ENCODE measurements at places on chromosomes 2 and 18.

DNA sequence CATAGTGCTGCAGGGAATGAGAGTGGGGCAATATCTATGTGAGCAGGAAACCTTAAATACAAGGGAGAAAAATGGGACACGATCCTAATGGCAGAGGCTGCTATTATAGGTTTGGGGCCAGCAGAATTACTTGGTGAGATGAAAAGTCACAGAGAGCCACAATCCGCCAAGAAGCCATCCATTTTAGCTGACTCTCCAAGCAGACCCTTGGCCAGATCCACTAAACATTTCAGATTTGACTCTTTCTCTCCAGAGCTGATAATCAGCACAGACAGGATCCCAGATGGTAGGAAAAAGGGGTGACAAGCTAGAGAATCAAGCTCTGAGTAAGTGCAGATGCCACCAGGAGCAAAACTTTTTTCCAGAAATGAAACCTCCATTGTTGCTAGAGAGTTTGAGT, 61.5 kb downstream of the MAPK4 start:
- no peak for DNase-seq

- no peak for DNase-seq
Observed at GRCh38 chr18:6414118-6414722, 491 bp downstream of the L3MBTL4 start.

DNA sequence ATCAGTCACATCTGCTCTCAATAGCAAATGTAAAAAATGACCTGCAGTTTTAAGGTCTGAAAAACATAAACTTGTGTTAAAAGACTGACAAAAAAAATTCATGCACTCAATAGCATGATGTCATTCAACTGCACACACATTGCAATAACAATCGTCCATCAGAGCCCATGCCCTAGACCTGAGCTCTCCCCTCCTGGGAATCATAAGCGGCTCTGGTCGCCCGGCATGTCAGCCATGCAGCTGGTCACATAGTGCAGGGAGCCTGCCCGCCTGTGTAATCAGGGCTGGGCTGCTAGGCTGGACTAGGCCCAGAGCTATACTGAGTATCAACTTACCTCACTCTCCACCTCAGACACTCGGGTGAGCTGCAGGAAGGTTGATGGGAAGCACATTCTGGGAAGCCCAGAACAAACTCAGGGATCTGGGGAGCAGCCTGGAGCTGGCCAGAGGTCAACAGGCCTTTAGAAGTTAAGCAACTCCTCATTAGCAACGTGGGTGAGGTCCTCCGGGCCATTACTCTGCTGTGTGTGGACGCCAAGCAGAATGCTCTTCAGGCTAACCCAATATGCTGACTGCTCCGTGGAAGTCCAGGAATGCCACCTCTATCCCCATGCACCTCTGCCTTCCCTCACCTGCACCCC, 165.5 kb downstream of the TTC32 start:
- DNase-seq, result no peak

- DNase-seq, result no peak
Observed at GRCh38 chr2:173462892-173463840, 108.5 kb downstream of the CDCA7 start.

GRCh38 chr18:8584798-8585197, 24.4 kb upstream of the RAB12 start:
- no peak for DNase-seq

GRCh38 chr2:101766871-101767739, 69.6 kb downstream of the MAP4K4 start:
- no peak for DNase-seq

DNA sequence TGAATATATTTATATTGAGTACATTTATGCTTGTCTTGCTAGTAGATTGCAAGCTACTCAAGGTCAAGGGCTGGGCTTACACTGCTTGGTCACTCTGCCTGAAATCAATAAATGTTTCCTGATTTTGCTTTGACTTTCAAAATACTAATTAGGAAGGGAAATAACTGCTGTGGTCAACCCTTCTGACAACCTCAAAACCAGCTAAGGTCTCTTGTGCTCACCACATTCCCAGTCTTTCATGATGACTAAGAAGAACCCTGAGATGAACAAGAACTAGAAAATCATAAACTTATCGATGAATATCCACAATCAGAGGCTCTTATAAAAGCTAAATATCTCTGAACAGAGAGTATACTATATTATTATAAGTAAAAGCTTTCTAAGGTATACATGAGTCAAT, 33.3 kb downstream of the ABCB11 start:
- no peak for DNase-seq

GRCh38 chr2:136112317-136113208, 5.4 kb downstream of the CXCR4 start:
- DNase-seq, result no peak

DNA sequence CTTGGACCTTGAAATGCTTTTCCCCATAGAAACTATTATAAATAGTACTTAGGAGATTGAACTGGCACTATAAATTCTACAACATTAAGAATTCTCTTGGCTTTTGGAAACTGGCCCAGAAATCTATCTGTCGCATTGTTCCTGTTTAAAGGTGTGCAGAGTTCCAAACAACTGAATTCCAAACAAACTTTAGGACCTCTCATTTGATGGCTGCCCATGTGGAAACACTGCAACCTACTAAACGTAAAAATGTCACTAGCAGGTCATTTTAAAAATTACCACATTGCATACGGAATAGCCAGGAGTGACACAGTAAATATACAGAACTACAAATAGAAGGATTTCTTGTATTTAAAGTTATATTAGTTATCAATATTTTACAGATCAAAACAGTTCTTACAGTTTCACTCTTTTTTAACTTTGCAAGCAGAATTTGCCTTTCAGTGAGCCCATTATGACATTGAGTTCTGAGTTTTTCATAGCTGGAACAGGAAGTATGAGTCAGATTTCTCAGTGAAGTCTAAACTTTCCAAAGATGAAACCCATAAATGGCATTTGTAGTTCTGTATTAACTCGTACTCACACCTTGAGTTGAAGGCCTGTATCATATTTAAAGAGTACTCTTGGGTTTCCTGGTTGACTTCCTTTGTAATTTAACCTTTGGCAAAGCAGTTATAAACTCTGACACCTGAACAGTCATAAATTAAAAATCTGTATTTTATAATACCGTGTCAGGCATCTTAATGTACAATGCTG, 142.3 kb upstream of the BOD1L2 start:
- no peak for DNase-seq

- no peak for DNase-seq
Observed at GRCh38 chr2:239265681-239266433, 135.0 kb downstream of the HDAC4 start.

- DNase-seq, result no peak
Observed at GRCh38 chr2:188415754-188416083, 124.0 kb downstream of the GULP1 start.

- DNase-seq, result no peak
Observed at GRCh38 chr18:55407191-55407590, 180.8 kb downstream of the TCF4 start.

DNA sequence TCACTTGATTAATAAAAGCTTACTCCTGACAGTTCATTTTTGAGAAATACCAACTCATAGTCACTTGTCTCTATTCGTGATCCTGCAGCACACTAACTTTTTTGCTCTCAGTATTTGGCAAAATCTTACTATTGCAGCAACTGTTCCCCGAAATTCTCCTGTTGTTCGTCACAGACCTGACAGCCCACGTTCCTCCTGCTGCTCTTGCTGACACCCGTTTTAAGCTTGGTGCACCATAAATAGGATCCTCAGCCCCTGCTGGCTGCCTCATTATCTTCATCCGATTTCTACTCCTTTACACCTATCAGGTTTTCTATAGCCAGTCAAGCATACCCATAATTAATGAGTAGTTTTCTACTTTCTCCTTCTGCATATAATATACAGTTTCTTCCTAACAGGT, 368.8 kb downstream of the PLCL1 start:
- DNase-seq, result no peak

Data from activated CD4-positive, alpha-beta T cell treated with anti-CD3 and anti-CD28 coated beads, Interleukin-2, amount 50 U/mL, for 1 hour (primary cell).